ENCODE measurements at places on chromosomes 11 and 22.

- no peak for DNase-seq
Measured at GRCh38 chr11:46450846-46451477, 59.4 kb upstream of the CHRM4 start.

GRCh38 chr11:69383372-69384250, 89.7 kb downstream of the MYEOV start:
- DNase-seq: no peak

DNA sequence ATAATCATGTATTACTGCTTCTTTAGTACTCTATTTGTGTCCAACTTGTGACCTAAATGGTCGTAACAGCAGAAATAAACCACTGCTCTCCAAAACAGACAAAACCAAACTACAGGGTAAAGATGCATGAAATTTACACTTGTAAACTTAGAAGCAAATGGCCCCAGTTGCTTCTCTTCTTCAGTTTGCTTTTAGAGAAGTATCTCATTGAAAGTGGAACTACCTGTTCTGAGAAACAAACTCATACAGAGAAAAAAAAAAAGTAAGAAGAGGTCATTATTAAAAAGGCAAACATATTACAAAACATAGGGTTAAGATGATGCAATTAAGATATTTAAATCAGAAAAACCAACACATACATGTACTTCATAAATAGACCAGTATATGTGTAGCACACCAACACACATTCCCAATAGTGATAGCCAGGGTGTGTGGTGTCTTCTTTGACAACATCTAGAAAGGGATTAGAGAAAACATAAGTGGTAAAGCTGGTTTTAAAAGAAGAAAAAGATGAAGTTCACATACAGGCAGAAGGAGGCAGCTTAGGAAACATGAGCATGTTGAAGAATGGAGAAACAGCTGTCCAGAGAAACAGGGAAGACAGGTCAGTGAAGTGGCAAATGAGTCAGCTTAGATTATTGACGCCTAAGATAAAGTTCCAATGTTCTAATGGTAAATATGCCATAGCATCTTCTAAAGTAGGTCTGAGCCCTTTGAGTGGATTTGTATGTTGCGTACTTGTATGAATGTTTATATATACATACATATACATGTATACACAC, 844.7 kb upstream of the CCDC90B start:
- no peak for DNase-seq

DNA sequence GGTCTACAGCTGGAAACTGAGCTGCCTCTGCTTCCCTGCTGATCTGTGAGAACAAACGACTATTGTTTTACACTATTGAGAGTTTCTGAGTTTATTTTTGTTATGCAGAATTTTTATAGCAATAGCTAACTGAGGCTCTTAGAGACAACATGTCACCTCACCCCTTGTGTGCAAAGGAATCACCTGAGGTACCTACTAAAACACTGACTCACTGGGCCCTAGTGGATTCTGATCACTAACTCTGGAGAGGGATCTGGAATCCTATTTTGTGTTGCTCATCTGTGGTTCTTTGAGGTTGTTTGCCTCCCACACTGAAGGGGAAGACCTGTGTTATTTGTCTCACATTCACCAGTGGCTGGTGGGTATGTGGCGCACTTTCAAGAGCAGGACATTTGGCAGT, 13.4 kb upstream of the B3GAT1 start:
- DNase-seq: no peak

- peak; percentile 60 for DNase-seq
Measured at GRCh38 chr11:32792948-32793475, 1.4 kb downstream of the CCDC73 start.

DNA sequence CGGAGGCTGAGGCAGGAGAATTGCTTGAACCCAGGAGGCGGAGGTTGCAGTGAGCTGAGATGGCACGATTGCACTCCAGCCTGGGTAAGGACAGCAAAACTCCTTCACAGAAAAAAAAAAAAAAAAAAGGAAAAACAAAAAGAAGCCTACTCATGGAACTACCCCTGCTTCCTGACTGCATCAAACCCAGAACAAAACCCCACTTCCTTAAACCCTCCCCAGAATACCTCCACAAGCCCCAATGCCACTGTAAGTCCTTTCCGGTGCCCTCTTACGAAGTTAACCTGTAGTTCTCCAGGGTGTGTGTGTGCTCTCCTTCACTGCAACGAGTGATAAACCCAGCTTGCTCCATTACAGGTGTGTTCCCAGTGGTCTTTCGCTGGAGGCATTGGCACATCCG, 8.6 kb upstream of the TOLLIP start:
- DNase-seq: no peak

DNA sequence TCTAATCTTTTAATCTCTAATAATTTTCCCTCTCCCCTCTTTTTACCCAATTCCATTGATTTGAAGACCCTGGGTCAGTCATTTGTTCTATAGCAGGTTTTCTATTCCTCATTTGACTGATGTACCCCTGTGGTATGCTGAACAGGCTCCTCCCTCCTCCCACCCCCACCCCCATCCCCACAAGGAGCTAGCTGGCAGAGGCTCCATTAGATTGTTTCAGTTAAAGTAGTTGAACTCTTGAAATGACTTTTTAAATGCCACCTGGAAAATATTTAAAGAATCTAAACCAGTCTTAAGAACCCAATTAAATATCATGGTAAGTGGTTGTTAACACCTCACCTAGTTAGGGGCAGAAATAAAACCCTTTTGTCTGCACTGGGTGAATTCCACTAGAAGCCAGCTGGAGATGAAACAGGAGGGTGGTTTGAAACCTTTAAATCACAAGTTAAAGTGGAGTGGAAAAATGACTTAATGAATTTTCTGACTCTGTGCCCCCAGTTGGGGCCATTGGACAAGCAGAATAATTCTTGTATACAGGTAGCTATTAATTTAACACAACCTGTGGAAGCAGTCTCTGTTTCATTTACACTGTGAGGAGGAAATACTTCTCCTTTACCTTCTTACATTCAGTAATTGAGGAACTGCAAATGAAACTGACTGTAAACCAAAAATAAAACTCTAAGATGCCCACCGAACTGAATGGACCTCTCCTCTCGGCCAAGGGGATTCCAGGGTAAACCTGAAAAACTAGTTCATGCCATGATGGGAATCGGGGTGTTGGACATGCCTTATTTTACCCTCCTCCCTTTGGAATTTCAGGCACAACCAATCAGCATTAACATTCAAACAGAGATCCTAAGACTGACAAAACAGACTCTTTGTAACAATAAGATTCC, 30.7 kb downstream of the PRR5L start:
- DNase-seq: no peak

DNA sequence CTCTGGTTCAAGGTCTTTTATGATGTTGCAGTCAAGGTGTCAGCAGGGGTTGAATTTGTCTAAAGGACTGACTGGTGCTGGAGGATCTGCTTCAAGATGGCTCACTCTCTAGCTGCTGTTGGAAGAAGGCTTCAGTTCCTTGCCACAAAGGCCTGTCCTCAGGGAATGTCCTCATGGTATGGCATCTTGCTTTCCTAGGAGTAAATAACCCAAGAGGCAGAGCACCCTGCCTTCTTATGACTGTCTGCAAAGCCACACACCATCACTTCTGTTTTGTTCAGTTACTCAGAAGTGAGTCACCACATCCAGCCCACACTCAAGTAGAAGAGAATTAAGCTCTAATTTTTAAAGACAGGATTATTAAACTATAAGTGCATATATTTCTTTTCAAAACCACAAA, 45.2 kb downstream of the PLAAT5 start:
- peak; percentile 26 for DNase-seq

GRCh38 chr11:61327669-61328071, 5.2 kb downstream of the DDB1 start:
- no peak for DNase-seq

GRCh38 chr22:20390394-20390907, 3.5 kb upstream of the ZNF74 start:
- no peak for DNase-seq

- DNase-seq: no peak
Measured at GRCh38 chr11:95521133-95521542, 268.4 kb downstream of the FAM76B start.

DNA sequence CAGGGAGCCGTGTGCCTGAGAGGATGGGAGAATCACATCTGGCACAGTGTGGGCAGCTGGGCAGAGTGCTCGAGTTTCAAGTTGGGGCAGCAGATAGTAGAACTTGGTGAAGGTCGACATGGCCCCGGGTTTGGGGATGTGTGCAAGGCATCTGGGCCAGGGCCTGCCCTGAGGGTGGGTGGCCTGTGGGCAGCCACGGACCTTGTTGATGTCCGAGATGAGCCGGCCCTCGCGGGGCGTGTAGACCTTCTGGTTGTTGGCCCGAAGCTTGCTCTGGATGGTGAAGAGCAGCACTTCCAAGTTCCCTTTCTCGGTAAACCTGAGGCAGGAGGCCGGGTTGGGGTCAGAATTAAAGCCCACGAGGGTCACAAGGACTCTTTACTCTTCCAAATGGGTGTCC, 20.3 kb downstream of the SPTBN2 start:
- no peak for DNase-seq

DNA sequence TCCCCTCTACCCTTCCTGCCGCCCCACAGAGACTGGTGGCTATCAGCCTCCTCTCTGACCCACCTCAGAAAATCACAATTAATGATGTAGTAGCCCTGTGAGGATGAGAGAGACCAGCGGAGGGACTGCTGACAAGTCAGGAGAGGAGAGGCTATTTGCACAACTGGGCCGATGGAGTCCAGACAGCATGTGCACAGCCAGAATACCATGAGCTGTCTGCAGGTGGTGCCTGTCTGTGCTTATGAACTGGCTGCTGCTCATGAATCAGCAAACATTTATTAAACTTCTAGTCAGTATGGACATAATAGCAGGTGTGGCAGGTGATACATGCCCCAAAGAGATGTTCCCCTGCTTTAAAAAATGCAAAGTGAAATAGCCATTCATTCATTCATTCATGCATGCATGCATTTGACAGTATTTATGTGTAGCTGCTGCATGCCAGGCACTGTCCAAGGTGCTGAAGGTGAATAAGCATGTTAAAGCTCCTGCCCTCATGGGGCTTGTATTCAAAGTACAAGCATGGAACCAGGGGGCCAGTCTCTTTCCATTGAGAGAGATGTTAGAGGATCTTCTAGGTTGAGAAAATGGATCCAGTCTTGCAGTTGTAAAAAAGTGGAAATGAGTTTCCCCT, 141.3 kb downstream of the GRIK4 start:
- DNase-seq: peak; percentile 49

DNA sequence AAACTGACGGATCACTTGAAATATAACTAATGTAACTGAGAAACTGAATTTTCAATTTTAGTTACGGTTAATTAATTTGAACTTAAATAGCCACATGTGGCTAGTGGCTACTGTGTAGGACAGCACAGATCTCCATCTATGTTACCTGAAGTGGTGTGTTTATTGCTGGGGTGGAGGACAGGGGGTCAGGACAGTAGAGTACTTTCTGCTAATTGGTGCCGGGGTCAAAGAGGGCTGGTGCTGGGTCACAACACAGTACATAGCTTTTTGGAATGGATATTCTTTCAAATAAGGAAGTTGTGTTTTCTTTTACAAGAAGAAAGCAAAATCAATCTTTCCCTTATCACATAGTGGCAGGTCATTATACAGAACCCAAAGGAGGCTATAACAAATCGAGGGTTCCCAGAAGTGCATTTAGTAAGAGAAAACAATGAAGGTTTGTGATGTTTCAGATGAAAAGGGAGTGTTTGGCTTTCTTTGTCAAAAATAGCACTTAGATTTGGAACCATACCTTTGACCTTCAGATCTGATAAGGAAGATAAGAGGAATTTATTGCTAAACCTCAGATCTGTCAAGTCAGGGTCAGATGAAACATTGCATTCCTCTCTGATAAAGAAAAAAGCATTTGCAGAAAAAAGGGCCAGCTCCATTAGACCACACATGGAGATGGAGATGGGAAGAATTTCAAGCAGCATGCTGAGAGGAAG, 384.5 kb downstream of the AASDHPPT start:
- DNase-seq: no peak

DNA sequence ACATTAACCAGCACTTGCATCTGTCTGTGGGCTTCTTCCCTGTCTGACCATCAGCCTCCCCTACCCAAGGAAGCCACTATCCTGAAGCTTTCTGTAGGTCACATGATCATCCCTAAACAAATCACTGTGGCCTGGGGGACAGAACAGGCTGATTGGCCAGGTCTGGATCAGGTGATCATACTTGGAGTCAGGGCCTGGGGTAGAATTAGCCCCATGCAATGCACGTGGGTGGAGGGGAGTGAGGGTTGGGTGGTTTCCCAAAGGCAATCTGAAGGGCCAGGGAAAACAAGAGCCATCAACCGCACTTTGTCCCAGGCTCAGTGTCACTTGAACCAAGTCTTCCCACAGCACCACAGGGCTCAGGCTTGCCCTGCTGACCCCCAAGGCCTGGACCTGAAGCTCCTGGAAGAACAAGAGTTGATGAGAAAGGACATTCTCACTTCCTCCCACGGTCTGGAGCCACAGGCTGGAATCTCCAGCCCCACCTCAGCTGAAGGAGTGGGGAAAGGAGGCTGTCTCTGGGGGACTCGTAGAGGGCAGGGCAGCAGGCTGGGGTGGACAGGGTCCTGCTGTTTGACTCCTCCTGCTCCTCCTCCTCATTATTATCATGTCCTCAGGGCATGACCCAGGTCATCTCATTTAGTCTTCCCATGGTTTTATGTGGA, 31.5 kb upstream of the TSPAN18 start:
- no peak for DNase-seq

GRCh38 chr11:131640320-131640719, 269.9 kb downstream of the NTM start:
- no peak for DNase-seq

- no peak for DNase-seq
Measured at GRCh38 chr11:59898650-59899049, 20.1 kb downstream of the OOSP3 start.

DNA sequence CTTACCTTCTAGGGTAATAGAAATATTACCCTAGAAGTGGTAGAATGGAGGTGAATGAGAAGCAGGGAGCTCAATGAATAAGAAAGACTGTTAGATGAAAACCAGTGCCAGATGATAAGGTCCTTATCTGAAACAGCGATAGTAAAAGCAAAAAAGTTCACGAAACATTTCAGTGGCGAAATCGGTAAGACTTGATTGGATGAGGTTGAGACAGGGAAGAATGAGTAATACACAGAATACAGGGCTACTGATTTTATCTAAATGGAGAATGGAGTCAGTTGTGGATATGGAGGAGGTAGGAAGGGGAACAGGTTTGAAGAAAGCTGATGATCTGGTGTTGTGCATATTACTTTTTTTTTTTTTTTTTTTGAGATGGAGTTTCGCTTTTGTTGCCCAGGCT, 96.5 kb downstream of the GALNT18 start:
- no peak for DNase-seq

GRCh38 chr11:1054143-1055108, 17.9 kb upstream of the MUC6 start:
- no peak for DNase-seq

- DNase-seq: peak; percentile 73
Measured at GRCh38 chr11:14611939-14612338, 31.7 kb upstream of the PDE3B start.

DNA sequence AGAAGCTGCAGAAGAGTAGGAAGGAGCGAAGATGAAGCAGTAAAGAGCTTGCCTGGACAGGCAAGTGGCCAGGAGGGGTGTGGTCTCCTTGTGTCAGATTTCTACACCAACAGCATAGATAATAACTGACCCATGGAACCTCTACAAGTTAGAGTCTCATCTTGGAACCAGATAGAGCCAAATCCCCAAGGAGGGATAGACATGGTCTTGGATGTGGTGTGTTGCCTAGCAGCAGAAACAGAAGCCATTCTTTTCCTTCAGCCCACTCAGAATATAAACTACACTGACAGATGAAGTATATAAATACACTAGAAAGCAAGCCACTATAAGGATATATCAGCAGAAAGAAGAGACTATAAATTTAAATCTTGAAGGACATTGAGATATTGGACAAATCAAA, 4.3 kb upstream of the CARD16 start:
- no peak for DNase-seq
